ENCODE measurements at places on chromosomes 3 and 15. TPM values are rescaled to one million over a fixed set of nuclear protein-coding genes. Genes with fewer than 3 reads are reported as not detected.

Gene GOLGA6L7
- total RNA-seq, result not detected

Gene SEMA3F
- total RNA-seq, result 0.58 TPM

Gene RHCG
- total RNA-seq, result not detected

Gene FRMD5
- 10.5 TPM for total RNA-seq

Gene UBA5
- total RNA-seq, result 45.0 TPM

Gene RASGRF1
- not detected for total RNA-seq

Gene GPR62
- total RNA-seq, result not detected
